ENCODE measurements at places on chromosomes 7 and 10.
A peak's percentile ranks its signal among the peaks of the same experiment; 100 is the strongest.

- DNase-seq = no peak
These were observed at the start of gene SCART1 for GRCh38 chr10:133453516-133454203. Gene SCART1 (plus strand): TSS chr10:133453945. CDS start chr10:133453998, 53 bp downstream.

- no peak for DNase-seq
These were observed 716.5 kb upstream of the KCND2 start for GRCh38 chr7:119556436-119556835.

DNA sequence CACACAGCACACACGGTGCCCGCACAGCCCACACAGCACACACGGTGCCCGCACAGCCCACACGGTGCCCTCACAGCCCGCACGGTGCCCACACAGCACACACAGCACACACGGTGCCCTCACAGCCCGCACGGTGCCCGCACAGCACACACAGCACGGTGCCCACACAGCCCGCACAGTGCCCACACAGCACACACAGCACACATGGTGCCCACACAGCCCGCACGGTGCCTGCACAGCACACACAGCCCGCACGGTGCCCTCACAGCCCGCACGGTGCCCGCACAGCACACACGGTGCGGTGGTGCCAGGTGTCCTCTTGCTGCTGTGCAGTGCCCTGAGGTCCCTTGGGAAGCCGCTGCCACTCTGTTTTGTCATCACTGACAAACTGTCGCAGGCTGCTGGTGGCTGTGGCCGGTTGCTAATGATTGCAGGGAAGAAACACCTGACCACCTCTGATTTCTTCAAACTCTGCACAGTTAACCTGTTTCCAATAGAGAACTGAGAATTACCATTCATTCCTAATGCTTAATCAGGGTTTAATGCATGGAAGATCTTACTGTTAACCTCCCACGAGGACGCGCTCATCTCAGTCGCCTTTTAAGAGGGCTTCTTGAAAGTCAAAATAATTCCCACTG lies 66.9 kb downstream of the GLRX3 start:
- DNase-seq = no peak

DNA sequence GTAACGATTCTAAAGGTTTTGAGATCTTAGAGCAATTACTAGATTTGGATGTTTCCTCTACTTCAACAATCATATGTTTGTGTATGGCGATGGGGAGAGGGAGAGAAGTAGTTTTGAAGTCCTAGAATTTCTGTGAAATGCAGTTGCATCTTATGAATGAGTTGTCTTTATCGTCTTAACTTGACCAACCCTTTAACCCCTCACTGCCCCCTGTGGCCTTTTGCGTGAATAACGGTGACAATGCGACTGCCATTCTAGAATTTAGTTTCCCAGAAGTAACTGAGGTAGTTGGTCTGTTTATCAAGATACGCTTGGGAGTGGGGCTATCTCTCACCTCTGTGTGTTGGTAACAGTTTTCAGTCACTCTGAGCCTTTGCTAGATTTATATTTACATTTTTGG lies 204.6 kb downstream of the HDAC9 start:
- no peak for DNase-seq

- no peak for DNase-seq
These were observed 64.3 kb upstream of the AGK start for GRCh38 chr7:141486959-141487358.

GRCh38 chr7:121666306-121666705 lies 206.7 kb upstream of the PTPRZ1 start:
- no peak for DNase-seq

GRCh38 chr7:145474009-145474686 lies 638.3 kb upstream of the TPK1 start:
- DNase-seq = no peak

DNA sequence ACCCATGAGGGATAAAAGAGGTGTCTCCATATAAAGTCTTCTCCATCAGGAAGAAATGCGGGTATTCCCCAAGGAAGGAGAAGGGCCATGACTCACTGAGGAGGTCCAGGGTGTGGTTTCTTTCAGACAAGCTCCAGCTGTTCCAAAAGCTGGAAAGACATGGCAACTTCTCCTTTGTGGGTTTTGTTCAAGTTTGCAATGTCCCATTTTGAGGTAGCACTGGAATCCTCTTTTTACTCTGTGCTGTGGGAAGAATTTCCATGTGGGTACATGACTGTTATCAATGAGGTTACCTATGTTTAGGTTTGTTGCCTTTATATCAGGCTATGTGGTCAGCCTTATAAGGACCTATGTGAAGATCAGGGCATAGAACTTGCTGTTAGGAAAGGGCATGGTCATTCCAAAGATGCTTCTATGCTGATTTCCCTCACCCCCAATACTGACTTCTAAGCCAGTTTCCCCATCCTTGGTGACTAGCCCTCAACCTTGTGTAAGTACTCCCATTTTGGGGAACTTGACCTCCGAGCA lies 697.5 kb downstream of the INHBA start:
- DNase-seq = no peak

- DNase-seq = no peak
These were observed 100.3 kb upstream of the ANK3 start for GRCh38 chr10:60490013-60490412.

GRCh38 chr10:100888957-100889356 lies 23.8 kb upstream of the SLF2 start:
- peak; percentile 28 for DNase-seq
